ENCODE measurements at places on chromosomes 7 and 10. TPM values are rescaled to one million over a fixed set of nuclear protein-coding genes. Genes with fewer than 3 reads are reported as not detected.

HOXA1 gene
- 1.6 TPM for total RNA-seq

LZTS2 gene
- 94.0 TPM for total RNA-seq

SLC18A2 gene
- 2.8 TPM for total RNA-seq

ASB10 gene
- total RNA-seq: not detected

GTPBP10 gene
- total RNA-seq: 24.6 TPM

ITGB8 gene
- total RNA-seq: 12.0 TPM

DNA sequence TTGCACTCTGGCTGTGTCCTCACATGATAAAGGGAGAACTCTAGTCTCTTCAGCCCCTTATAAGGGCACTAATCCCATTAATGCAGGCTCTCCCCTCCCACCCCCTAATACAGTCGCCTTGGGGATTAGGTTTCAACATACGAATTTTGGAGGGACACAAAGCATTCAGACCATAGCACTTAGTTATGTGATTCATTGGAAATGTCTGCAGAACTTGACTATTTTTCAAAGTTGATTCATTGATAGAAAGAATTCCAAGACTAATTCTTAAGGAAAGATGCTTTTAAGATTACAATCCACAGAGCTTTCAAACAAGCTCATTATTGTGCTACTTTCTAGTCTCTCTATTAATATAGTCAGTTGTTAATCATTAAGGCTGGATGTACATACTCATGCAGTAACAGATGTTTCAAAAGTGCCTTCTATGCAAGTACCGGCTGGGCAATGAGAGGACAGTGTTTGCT is 85.3 kb upstream of the RPA3 start:
- no peak for DNase-seq

DNA sequence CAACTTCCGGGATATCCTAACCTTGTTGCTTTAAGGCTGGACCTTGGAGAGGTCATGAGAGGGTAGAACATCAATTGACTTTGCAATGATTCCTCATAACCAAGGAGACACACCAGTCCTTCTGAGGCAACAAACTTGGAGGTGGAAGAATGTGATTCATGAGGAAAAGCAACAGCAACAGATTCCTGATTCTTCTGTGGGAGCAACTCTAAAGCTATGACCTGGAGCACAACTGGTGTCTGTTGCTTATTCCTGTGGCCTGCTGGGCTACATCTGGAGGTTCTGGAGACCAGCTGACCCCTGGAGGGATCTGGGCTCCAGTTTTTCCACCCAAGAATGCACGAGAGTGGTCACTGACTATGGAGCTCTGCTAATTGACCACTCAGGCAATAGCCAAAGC is 116.6 kb downstream of the CREB5 start:
- DNase-seq: no peak

GRCh38 chr10:99357691-99358090 is 28.5 kb downstream of the CNNM1 start:
- no peak for DNase-seq

GRCh38 chr7:92621026-92621540 is 30.9 kb upstream of the FAM133B start:
- peak; percentile 82 for DNase-seq

GRCh38 chr10:18476076-18476647 is 175.2 kb downstream of the NSUN6 start:
- no peak for DNase-seq

DNA sequence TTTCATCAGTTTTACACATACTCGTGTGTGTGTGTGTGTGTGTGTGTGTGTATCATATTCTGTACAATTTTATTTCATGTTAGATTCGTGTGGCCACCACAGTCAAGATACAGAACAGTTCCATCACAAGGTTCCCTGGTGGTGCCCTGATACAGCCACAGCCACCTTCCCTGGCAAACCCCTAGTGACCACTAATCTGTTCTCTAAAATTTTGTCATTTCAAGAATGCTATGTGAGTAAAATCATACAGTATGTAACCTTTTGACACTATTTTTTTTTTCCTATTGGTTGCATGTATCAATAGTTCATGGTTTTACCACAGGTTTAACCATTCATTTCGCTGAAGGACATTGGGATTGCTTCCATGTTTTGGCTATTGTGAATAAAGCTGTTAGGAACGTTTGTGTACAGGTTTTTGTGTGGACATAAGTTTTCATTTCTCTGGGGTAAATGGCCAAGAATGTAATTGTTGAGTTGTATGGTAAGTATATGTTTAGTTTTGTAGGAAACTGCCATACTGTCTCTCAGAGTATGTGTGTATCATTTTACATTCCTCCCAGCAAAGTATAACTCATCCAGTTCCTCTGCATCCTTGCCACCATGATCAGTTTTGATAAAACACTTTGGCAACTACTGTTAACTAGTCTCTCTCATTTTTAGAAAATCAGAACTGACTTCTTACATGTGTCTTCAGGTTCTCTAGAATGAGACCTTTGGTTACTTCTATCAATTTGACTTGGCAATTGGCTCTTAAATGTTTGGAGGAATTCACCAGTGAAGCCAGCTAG is 20.6 kb downstream of the KLHDC10 start:
- no peak for DNase-seq

DNA sequence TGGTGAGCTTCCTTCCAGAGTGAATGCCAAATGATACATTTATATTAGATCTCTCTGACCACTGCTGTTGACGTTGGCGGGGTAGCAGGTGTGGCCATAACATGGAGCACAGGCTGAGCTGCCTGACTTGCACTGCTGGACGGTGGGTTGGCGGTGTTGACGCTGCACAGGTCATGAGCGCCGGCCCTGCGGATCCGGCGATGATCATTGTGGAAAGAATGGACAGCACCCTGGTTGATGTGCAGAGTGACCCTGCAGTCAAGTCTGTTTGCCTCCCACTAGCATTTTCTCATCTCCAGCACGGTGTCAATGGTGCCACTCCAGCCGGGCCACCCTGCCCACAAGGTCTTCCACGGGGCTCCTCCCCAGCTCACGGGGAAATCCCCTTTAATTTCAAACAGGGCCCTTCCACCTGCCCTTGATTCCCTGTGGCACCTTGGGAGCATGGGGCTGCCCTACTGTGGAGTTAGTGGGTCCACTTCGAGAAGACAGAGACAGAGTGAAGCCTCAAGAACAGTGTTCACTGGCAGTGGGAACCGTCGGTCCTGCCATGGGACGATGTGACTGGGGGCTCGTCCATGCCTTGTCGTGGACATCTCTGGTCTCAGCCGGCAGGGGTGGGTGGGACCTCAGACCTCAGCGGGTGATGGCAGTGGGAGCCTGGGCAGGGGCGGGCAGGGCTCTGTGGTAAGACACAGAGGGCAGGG is 613.5 kb downstream of the PTPRN2 start:
- DNase-seq: no peak

DNA sequence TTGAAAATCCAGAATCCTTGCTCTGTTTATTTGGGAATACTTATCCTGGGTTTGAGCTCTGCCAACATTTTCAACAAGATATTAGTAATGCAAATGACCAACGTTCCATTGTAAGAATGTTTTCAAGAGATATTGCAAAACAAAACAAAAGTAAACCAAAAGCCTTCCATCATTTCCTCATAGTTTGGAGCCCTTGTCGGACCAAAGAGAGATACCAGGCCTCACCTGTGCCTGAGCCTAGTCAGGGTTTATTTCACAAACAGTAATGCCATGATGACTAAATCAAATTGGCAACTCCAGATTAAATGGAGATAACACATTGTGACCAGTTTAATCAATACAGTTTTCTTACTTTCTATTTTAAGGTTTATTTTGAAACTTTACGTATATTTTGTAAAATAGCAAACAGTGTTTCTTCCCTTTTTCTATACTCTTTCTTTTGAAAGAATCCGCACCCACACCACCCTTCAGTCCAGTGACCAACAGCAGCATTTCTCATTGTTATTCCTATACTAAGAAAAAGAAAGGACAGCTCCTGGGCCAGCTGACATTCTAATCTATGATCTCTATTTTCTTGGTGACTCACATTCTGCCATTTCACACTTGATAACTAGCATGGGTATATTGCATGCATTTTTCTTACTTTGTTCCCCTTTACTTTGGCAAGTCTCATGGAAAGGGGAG is 168.5 kb upstream of the MEOX2 start:
- DNase-seq: no peak

DNA sequence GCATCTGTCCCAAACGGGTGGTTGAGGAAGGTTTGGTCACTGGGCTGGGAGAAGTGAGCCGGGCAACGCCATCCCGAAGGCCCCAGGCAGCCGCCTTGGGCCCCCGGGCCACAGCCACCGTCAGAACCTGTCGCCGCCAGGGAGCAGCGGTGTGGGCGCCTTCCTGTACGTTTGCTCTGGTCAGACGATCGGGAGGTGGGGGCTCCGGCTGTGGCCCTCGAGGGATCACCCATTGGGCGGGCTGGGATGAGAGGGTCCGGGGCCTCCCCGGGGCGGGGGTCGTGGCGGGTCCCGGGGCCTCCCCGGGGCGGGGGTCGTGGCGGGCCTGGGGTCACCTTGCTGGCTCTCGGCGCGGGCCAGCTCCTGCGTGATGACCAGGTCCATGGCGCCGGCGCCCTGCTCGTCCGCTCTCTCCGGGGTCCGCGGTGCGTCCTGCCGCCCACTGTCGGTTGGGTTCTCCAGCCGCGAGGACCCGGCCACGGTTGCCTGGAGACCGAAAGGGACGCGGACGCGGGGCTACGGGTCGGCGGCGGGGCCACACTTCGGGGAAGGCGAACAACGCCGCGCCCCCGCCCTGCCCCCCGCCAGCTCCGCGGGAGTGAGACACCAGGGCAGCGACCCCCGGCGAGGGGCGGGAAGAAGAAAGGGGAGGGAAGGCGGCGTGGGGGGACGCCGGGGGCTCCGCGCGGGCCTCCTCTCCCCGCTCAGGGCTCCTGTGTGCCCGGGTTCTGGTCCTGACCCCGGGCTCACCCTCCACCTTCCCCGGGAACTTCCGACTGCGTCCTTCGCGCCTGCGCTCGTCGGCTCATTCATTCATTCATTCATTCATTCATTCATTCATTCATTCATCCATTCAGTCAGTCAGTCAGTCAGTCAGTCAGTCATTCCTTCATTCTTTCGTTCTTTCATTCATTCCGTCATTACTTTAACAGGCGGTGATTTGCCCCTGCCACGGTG is at the start of gene CFAP46:
CFAP46 (minus strand) TSS at position 470 of the 957 bp plus-strand sequence; CDS start at position 384, 86 bp downstream.
- DNase-seq: peak; percentile 52

- DNase-seq: no peak
These were observed 618.0 kb upstream of the LRRTM3 start for GRCh38 chr10:66307826-66308225.

- no peak for DNase-seq
These were observed 356.6 kb downstream of the PPP1R3A start for GRCh38 chr7:113562242-113562641.

DNA sequence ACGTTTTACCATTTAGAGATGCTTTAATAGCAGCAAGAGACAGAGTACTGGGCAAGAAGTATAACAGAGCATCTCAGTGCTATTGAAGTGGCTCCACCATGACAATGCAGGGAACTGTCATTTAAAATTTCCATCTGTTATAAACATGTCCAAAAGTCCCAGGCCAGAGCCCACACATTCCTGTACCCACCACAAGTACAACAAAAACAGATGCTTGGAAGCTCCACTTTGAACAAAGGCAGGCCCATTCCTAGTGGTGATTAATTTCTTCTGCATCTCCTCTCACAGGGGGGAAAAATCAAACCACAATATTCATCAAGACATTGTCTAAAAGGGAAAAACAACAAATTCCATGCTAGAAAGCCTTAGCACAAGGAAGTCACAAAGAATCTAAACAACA is 627.9 kb downstream of the PARD3 start:
- DNase-seq: no peak

- peak; percentile 53 for DNase-seq
These were observed 544 bp downstream of the GPRIN2 start for GRCh38 chr10:46555713-46556514.

- no peak for DNase-seq
These were observed 5.3 kb upstream of the LAMB1 start for GRCh38 chr7:108008240-108008639.

DNA sequence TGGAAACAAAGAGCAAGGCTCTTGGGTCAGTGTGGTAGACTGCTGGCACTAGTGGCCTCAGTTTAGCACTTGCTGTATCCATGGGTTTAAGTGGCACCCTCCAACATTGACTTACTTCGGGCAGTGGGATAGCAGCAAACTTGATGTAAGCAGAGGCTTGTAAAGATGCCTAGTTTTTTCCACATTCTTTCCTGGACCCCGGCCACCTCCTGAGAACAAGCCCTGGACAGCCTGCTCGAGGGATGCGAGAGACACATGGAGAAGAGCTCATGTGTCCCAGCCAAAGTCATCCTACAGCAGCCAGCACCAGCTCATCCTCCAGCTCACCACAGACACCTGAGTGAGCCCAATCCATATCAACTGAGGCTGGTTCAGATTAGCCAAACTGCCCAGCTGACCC is 142.7 kb upstream of the PCBD1 start:
- DNase-seq: peak; percentile 24

GRCh38 chr10:118307220-118307619 is 34.9 kb downstream of the FAM204A start:
- DNase-seq: no peak

Measured in aorta (tissue), 5 donors.